Naive thymus-derived CD4-positive, alpha-beta T cell (primary cell): ENCODE measurements at places on chromosomes 5 and 9. TPM values are rescaled to one million over a fixed set of nuclear protein-coding genes. Genes with fewer than 3 reads are reported as not detected.

DNA sequence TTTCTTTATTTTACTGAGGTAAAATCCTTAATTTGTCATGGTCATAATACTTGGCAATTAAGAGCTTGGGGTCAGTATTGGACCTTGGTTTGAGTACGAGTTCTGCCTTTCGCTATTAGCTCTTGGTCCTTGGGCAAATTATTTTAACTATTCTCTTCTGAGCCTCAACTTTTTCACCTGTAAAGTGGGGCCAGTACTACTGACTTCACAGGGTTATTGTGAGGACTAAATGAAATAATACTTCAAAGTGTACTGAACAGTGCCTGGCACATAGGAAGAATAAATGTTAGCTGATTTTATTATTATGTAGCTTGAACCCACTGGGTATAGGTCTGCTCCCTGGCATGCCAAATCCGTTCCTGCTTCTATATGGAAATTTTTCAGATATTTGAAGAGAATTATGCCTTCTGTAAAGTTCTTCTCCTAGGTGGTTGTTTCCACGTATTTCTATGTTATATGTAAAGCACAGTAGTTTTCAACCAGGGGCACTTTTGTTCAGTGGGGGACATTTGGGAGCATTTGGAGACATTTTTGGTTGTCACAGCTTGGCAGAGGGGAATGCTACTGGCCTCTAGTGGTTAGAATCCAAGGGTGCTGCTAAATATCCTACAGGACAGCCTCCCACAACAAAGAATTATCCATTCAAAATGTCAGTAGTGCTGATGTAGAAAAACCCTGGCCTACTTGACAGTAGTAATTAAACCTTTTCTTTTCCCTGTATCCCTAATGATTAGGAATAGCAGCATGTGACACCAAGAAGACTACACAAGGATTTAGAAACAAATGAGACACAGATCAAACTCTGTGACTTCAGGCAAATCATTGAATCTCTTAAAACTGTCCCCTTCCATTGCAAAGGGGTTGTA, 4.5 kb downstream of the RCL1 start:
- DNase-seq = no peak

DNA sequence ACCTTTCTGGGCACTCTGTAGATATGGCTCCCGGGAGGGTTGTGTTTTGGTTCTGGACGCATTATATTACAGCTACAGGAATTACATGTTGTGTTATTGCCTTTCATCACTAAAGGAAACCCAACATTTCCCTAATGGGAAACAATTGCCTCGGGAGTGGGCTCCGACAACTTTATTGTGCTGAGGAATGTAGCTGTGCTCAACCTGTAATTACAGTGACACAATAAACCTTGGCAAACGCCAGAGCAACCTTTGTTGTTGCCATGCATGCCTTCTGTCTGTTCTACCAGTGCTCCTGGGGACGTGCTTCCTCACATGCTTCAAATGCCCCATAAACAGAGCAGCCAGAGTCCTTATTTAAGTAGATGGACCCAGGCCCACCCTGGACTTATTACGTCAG, 182.4 kb downstream of the DIRAS2 start:
- DNase-seq = no peak

DNA sequence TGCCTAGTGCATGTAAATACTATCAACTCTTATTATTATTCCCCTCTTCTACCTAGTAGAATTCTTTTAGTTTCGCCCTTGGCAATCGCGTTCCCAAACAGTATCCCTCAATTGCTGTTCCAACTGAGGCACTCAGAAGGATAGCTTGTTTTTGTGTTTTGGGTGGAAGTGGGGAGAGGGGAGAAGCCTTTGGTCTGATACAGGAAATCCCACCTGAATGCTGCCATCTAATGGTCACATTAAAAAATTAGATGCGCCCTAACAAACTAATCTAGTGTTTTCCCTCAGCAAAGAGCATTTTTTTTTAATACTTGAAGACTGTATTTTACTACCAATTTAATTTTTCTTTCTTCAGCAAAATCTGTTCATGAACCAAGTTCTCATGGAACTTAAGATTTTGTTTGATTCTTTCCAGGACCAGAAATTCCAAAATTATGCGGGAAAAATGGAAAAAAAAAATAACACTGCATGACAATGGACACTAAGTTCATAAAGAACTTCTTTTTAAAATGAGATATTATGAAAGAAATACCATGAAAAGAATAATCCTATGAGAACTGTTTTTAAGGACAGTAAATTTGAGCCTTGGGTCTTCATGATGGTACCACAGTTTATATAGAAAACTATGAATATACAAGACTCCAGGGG, 22.2 kb upstream of the GLDC start:
- DNase-seq = no peak

The PRDM9 gene
- not detected for total RNA-seq

- DNase-seq = no peak
These were observed 224.5 kb downstream of the BNC2 start for GRCh38 chr9:16645970-16646369.

- DNase-seq = no peak
These were observed 63.7 kb downstream of the SLC1A1 start for GRCh38 chr9:4553951-4554381.

DNA sequence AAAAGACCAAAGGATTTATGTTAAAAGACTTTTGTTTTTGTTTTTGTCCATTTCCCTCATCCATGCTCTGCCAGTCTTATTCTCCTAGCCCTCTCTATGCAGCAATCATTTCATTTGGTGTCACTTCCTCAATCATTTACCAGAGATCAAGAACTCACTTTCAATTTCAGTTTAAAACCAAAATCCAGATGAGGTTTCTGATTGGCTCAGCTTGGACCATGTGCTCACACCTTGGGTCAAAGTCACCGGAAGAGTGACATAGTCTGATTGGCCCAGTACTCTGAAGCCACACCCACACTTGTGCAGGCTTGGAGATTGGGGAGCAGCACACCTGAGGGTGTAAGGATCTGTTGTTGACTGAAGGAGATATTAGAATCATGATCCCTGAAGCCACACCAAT, 79.6 kb downstream of the TLR4 start:
- DNase-seq = peak; percentile 7

DNA sequence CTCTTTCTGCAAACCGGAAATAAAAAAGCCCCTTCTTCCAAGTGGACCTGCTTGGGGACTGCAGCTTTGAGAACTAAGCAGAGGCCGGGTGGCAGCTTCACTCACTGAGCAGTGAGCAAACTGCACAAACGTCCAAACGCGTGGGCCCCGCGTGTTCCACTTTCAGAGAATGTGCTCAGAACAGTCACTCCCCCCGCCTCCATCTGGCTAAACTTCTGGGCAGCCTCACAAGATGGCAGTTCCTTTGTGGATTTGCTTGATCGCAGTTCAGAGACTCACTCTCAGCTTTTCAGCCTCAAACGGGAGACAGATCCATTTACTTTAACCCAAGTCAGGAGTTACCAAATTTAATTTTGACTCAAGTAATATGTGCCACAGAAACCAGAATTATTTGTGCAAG, 216.6 kb downstream of the TLE1 start:
- DNase-seq = no peak

- no peak for DNase-seq
These were observed 65.6 kb downstream of the POU5F2 start for GRCh38 chr5:93675460-93676450.

DNA sequence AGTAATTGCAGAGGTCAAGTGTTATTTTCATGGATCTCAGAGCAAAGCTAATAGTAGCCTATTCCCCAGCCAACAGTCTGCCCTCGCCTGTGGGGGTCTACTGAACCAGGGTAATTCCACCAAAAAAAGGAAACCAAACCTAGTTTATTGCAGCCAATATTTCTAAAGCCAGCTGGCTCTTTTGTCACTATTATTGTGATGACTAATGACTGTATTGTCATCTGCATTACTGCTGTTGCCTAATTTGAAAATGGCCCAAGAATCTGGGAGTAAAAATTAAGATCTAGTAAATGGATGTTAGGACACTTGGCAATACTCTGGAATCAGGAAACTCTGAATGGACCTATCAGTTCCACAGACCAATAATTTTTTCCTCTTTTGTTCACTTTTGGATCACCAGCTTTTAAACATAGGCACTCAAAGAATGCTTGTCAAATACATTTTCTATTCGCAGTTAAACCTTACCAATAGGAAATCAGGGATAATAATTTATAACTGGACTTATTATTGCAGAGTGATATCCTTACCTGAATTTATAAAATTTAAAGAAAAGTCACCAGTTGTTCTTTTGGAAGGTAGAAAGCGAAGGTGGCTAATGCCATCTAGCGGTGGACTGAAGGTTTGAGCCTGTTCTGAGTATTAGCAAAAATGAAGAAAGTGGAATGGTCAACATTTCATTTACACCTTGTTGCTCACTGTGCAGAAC, 69.2 kb downstream of the SYK start:
- peak; percentile 50 for DNase-seq

GRCh38 chr9:80954521-80954920, 734.8 kb downstream of the TLE1 start:
- no peak for DNase-seq

GRCh38 chr5:127645300-127645726, 3.6 kb upstream of the CTXN3 start:
- DNase-seq = no peak

GRCh38 chr5:88195636-88196035, 73.0 kb downstream of the TMEM161B start:
- DNase-seq = no peak

GRCh38 chr5:89280103-89281037, 397.4 kb upstream of the MEF2C start:
- DNase-seq = no peak

DNA sequence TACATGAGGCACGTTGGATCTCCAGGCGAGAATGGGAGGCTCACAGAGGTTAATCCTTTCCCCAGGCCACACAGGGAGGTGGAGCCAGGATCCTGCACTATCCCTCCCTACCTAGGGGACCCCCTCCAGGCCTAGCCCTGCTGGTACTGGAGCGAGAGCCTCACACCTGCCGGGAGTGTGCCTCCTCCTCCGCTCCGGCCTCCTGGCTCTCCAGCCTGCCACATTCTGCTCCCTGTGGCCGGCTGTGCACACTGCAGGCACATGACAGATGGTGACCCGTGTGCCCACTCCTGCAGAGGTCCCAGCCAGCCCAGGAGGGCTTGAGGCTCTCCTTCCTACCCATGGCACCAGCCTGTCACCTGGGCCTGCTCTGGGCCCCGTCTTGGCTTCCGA, 93.4 kb downstream of the RXRA start:
- no peak for DNase-seq

- no peak for DNase-seq
These were observed 410.9 kb downstream of the BNC2 start for GRCh38 chr9:16459421-16460148.

- no peak for DNase-seq
These were observed 240.9 kb downstream of the TRIM36 start for GRCh38 chr5:114928644-114929462.

GRCh38 chr5:67887748-67888161, 327.8 kb upstream of the PIK3R1 start:
- DNase-seq = no peak

DNA sequence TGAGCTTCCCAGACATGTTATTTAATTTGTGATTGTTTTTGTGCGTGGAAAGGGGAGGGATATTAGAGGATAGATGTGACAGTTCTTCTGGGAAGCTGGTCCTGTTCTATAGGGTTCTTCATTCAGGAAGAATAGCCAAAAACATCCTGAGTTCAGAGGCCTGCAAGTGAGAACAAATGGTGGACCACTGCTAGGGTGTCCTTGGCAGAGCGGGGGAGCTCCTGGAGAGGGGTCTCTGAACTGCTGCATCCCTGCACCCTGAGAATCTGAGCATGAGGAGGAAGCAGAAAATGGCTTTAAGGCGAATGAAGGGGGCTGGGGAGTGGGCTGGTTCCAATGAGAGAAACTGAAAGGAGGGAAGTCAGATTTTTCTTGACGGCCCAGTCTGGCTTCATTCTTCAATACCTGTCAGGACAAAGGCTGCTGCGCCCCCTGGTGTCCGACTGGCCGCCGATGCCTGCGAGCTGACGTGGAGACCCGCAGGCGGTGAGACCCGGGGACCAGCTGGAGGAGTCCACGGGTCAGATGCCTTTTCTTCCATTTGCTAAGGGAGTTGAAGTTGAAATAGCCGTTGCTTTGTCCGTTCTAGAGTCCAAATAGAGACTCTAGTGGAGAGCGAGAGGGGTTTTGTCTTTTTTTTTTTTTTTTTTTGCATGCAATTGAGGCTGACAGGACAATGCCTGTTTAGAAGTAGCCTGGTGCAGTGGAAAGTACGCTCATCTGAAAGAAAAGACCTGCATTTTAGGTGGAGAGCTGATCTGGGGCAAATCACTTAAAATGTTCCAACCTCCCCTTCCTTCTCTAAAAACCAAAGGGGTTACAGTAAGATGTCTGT, 39.5 kb upstream of the NFIB start:
- DNase-seq = peak; percentile 10

GRCh38 chr9:14438232-14439021, 124.5 kb upstream of the NFIB start:
- no peak for DNase-seq

- no peak for DNase-seq
These were observed 42.3 kb downstream of the PRELID2 start for GRCh38 chr5:145792840-145793239.

DNA sequence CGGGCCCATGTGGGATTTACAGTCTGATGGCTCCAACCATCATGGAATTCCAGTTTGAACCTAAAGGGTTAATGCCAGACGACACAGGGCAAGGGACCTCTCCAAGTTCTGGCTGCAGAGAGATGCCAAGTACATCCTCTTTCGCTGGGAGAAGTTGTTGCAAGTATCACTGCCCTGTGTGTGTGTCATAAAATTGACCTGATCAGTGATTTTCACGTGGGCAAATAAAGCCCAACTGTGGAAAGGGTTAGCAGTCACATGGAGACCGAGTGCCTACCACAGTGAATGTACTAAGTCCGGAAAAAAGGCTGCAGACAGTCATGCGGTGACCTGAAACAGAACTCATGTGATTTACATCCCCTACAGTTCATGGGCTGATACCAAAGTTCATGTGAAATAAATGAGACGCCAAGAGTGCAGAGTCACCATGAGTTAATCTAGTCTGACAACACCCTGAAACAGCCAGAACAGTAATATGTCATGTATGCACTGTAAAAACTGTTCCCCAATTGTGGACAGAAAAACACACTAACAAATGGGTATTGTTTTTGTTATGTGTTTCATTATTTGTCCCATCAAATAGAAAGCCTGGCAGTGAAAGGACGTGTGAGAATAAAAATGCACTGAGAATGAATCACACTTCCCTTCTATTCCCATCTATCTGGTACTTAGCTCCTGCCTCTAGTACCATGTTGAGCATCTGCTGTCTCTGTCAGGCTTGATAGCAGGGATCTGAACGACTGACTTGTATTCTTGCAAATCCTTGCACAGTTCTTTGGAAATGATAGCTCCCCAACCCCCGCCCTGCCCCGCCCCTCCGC, 115.7 kb downstream of the SUSD1 start:
- DNase-seq = no peak

DNA sequence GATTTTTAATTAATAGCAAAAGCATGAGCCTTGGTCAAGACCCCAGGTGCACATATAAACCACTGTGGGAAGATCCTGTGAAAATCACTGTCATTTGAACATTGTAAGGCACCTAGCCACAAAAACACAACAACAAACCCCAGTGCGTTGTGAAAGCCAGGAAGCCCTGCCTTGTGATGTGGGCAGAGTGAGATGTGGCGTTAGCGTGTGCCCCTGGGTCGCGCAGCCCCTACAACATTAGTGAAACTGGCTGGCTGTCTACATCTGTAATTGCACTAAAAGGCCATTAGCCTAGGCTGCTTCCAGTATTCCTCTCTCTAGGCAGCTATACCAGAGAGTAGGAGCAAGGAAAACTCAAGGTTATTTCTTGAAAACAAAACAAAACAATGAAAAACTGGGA, 21.1 kb upstream of the PDZD2 start:
- DNase-seq = no peak

- DNase-seq = no peak
These were observed 36.2 kb downstream of the NUDT12 start for GRCh38 chr5:103526164-103526915.
